ENCODE measurements at places on chromosomes 12 and 14.

GRCh38 chr12:57897286-57897974 is 43.9 kb upstream of the ATP23 start:
- peak; percentile 47 for DNase-seq

GRCh38 chr12:95851606-95852005 is 7.1 kb upstream of the SNRPF start:
- no peak for DNase-seq

DNA sequence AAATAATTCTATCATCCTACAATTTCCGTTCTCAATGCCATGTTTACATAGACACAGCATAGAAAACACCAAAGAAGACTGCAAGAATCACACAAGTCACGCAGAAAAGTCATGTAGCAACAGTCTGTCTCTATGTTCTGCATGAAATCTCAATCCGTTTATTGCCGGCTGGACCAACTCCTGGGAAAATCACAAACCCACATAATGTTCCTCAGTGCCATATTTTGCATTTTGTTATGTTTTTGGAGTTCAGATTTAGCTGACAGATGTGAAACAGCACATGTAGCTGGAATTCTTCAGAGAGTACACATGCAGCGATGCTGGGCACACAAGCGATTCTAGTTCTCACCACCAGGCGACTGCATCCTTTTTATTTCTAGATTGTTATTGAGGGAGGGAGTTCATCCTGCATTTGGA is 193.1 kb downstream of the APAF1 start:
- DNase-seq: no peak

DNA sequence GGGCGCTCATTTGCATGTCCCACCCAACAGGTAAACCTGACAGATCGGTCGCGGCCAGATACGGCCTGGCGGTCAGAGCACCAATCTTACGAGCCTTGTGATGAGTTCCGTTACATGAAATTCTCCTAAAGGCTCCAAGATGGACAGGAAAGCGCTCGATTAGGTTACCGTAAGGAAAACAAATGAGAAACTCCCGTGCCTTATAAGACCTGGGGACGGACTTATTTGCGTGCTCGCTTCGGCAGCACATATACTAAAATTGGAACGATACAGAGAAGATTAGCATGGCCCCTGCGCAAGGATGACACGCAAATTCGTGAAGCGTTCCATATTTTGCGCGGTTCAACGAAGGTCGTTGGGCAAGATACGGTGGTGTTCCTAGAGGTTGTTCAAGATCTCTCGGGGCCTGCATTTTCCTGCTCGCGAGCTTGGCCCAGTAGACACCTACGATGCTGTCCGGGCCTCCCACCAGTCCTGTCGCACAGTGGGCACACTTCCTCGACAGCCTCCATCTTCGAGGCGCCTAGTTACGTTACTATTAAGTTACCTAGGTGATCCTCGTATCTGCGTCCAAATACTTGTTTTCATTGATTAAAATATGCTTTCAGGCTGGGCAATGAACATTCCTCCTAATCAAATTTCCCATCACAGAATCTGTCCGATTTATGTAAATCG is at the start of gene RNU6-7:
Gene RNU6-7, plus strand, starts transcription at position 230 of the 675 bp plus-strand sequence.
- DNase-seq: peak; percentile 68

- DNase-seq: no peak
These were observed 531.2 kb downstream of the DIO2 start for GRCh38 chr14:79680087-79680486.
